ENCODE measurements at places on chromosomes 16 and 17. TPM values are rescaled to one million over a fixed set of nuclear protein-coding genes. Genes with fewer than 3 reads are reported as not detected.

DNA sequence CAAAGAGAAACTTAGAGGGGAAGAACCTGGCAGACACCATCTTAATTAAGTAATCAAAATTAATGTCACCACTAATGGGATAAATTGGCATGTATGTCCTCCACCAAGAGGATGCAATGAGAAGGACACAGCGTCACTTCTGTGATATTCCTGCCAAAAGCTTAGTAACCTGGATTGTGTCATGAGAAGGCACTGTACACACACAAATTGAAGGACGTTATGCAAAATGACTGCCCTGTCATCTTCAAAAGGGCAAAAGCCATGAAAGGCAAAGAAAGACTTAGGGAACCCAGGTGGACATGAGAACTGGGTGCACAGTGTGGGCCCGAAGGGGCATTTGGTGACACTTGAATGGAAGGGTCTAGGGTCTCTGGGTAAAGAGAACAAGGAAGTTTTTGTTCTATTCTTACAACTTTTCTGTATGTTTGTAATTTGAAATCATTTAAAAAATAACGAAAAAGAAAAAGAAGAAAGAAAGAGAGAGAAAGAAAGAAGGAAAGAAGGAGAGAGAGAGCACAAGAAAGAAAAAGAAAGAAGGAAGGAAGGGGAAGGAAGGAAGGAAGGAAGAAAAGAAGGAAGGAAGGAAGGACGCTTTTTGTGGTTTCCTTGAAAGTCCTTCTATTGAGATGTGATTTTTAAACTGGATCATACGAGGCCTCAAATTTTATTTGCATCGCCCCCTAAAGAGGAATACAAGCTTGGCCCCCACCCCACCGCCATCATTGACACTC lies 4.0 kb upstream of the APOH start:
- DNase-seq: no peak

DNA sequence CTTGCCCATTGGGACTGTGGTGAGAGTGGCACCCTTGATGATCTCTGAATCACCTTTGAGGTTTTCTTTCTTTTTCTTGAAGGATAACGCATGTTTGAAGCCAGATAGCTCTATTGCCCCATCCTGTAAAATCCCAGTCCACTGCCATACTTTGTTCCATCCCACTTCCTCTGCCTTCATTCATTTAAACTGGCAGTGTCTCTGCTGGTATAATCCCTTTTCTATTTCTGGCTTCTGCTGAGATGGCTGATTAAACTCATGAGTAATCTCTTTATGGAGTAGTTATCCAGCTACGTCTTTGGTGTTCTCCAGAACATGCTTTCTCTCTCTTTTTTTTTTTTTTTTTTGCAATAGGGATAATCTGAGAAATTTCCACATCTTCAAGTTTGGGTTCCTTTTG lies 656.5 kb upstream of the SALL1 start:
- no peak for DNase-seq

Gene OTOP2
- 4.8 TPM for polyA plus RNA-seq

DNA sequence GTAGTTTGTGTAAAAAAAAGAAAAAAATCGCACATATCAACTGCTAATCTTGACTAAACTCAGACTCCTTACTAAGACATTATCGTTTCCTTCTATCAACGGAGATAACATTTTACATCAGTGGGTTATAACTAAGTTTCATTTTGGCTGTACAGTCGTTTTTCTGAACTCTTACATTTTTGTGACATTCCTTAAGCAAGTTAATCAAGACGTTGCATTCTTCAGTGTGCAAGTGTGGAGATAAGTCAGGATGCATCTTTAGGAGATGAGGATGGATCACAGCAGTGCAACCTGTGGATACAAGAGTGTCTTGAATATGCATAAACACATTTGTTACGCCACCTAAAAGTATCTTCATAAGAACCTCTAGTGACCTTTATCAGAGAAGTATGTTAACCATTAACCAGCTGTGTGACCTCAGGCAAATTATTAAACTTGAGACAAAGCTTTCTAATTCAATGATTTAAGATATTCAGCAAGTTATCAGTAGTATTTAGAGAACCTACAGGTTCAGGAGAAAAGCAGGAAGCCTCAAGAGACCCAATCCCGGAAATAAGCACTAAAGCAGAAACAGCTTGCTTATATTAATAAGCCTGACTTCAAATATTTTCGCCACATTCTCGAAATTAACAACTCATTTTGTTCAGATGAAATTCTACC lies 9.4 kb downstream of the CMC2 start:
- no peak for DNase-seq

Gene CLDN9
- polyA plus RNA-seq: 0.28 TPM

Gene KRTAP2-3
- not detected for polyA plus RNA-seq

DNA sequence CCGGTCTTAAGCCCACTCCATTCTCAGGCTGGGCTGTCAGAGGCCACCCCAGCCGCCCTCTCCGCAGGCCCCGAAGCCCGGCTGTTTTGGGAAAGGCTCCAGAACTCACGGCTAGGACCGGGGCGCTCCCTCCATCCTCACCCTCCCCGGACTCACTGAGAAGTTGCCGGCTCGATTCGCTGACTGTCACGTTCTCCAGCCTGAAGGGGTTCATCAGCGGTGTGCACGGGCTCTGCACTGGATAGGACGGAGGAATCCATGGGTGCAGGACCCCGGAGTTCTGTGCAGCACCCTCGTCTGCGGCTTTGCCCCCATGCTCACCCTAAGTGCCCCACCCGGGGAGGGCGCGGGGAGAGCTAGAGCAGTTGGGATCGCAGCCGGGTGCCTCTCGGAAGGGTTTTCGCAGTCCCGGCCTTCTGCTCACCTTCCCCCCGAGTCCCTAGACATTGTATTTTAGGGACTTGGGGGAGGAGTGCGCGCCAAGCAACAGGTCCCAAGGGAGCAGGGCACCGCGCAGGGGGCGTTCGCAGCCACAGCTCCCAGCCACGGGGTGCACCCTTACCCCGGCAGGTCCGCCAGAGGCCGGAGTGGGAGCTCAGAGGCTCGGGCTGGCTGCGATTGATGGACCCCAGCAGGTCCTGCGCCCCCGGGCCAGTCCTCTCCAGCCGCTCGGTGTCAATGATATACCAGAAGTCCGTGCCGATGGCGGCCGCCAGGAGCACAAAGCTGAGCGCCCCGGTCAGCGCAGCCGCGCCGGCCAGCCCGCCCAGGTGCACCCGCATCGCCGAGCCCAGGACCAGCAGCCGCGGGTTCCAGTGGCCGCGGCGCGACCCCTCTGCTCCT lies 1.0 kb downstream of the TMEM114 start:
- DNase-seq: no peak

- peak; percentile 71 for DNase-seq
Measured at GRCh38 chr17:14737984-14738651, 437.2 kb downstream of the HS3ST3B1 start.

Gene KRT36
- polyA plus RNA-seq: 0.20 TPM

DNA sequence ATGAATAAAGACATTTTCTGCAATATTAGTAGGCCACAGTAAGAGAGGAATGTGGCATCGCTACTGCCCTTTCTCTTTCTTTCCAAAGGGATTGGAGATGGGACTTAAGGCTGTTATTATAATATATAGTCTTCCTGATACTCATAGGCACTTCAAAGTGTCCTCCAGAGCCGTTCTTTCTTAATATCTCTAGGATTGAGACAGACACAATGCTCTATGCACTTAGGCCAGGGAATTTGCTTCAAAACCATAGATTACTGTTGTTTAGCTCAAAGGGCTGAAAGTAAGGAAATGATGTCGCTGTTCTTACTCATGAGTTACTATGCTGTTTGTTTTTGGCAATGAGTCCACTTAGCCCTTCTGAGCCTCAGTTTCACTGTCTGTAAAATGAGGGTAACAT lies 590.5 kb downstream of the CDH11 start:
- no peak for DNase-seq

GRCh38 chr16:74487634-74488495 lies 66.6 kb upstream of the CLEC18B start:
- no peak for DNase-seq

Gene HCRT
- polyA plus RNA-seq: not detected

DNA sequence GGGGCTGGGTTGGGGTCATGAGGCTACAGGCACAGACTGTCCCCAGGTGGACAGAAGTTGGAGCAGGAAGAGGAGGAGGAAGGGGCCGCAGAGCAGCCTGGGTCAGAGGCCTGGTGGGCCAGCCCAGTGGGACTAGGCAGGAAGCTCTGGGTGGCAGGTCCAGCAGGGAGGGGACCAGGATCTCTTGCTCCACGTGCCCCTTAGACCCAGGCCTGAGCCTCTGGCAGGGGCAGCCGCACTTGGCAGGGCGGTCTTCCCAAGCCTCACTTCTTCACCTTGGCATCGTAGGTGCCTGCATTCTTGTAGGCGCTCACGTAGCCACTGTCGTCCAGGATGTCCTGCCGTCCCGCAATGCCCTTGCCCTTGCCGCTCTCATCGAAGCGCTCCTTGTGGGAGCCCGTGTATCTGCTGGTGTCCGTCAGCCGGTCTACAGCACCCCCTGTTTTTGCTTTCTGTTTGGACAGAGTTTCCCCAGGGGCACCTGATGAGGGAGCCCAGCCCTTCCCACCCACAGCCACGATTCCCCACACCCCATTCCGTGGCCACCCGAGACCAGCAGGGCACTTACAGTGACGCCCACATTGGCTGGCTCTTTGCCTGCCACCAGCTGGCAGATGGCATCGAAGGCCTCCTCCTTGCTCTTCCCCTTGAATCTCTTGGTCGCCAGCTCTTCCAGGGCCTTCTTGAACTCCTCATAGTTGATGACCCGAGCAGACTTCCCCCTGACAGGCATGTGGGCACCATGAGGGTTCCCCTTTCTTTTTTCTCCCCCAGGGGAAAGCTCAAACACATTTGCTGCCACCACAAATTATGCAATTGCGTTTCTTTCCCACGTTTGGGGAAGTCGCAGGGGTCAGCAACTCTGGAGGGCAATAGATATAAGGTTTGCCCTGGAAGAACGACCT lies 3.1 kb downstream of the TPPP3 start:
- peak; percentile 75 for DNase-seq

DNA sequence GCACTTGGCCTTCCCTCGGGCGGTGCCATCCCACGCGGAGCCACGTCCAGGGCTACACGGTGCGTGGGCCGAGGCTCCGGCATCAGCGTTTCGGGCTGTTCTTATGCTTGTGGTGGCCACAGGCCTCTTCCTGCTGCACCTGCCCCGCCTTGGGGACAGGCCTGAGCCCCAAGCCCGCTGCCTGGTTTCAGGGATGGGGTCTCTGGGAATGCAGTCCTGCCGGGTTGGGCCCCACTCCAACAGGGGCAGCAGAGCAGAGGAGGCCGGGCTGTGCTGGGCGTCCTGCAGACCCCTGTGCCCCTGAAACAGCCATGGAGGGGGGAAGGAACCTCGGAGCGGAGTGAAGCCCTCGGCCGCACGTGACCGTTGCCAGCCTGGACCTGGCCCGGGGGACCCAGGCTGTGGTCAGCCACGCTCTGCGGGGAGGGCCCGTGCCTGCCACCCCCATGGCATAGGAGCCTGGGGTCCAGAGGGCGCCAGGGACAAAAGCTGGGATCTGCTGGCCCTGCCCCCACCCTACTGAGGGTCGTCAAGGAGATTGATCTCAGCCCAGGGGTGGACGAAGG lies 453 bp upstream of the WFIKKN1 start:
- no peak for DNase-seq

DNA sequence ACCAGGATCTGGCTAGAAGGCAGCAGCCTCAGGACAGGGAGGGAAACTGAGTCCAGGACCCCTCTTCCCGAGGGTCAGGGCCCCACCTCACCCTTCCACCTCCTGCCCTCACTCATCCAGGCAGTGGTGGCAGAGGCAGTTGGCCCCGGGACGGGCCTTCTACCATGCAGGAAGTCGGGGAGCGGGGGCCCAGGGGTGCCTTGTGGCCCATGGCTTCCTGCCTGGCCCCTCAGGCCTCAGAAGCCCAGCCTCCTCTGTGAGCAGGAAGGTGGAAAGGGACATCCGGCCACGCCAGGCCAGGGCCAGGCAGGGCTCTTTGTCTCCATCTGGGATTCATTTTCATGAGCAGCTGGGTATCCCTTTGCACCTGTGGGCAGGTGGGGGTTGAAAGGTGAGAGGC lies 58.5 kb downstream of the BAHCC1 start:
- DNase-seq: no peak

DNA sequence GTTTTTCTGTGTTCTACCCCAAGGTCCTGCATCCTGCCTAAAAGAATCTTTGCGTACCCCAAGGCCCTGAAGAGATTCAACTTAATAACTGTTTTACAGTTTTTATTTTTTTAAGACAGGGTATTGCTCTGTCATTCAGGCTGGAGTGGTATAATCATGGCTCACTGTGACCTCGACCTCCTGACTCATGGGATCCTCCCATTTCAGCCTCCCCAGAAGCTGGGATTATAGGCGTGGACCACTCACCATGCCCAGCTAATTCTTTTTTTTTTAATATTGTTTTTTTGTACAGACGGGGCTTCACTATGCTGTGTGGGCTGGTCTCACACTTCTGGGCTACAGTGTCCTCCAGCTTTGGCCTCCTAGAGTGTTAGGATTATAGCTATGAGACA lies 9.3 kb upstream of the FAAP100 start:
- no peak for DNase-seq

- DNase-seq: no peak
Measured at GRCh38 chr16:68711421-68712139, 25.5 kb upstream of the CDH1 start.

- no peak for DNase-seq
Measured at GRCh38 chr16:55263271-55264250, 60.4 kb upstream of the IRX6 start.

DNA sequence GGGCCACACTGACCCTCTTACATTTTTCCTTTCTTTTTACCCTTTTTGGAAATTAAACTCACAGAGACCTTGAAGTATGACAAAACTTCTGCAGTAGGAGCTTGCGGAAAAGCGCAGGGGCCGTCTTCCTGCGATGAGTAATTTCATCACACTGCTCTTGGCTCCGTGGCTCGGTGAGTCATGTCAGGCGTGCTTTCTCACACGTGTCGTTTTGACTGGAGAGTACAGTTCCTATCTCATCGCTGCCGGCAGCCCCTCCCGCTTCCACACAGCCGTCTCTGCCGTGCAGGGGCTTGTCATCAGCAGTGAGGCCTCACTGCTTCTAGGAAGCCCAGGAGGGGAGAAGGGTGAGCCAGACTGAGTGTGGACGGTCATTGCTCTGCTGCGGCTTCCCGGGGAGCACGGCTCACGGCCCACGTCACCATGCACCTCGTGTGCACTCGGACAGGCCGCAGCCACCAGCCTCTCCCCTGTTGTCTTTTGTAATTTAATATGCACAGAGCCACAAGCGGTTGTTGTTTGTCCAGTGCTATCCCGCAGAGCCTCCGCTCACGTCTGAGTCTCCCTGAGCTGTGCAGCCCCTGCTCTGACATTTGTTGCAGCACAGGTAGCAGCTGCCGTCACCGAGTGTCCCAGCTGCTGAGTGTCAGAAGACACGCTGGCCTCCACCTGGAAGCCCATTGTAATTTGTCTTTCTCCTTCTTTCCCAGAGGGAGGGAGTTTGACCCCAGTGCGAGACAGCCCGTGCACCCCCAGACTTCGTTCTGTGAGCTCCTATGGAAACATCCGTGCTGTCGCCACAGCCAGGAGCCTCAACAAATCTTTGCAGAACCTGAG lies 99.4 kb upstream of the CHMP6 start:
- peak; percentile 77 for DNase-seq
